Mesangial cell (primary cell): ENCODE measurements at places on chromosomes 1 and 21. TPM values are rescaled to one million over a fixed set of nuclear protein-coding genes. Genes with fewer than 3 reads are reported as not detected.

The S100A2 gene
- total RNA-seq, result 3.5 and 21.7 TPM in 2 replicates

The SDC3 gene
- 52.0 and 72.0 TPM in 2 replicates for total RNA-seq

The AIM2 gene
- not detected in 2 replicates for total RNA-seq

The OR10Z1 gene
- not detected in 2 replicates for total RNA-seq
